NCI-H1417 (cell line): ENCODE measurements at places on chromosomes 16 and 17.

- no peak for DNase-seq
Observed at GRCh38 chr17:43547659-43548256, 1.6 kb upstream of the ETV4 start.

DNA sequence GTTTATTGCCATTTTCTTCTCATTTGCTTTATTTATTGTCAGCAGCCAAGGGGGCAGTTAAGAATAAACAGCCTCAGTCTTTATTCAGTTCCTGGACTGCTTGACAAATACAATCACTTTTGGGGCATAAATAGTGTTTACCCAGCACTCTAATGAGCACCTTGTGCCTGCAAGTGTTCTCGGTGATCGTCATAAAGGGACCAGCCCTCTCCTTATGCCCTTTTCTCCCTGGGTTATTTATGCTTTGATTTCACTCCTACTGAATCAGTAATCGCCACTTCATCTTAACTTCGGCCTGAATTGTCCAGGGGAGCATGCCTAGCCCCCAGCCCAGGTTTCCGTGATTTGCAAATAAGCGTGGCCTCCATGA, 55.7 kb upstream of the CACNG5 start:
- DNase-seq: peak; percentile 85

- peak; percentile 5 for DNase-seq
Observed at GRCh38 chr16:79698341-79698753, 97.8 kb upstream of the MAF start.

DNA sequence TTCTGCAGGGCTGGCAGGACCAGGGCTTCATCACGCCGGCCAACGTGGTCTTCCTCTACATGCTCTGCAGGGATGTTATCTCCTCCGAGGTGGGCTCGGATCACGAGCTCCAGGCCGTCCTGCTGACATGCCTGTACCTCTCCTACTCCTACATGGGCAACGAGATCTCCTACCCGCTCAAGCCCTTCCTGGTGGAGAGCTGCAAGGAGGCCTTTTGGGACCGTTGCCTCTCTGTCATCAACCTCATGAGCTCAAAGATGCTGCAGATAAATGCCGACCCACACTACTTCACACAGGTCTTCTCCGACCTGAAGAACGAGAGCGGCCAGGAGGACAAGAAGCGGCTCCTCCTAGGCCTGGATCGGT, 1.4 kb downstream of the CDK5R1 start:
- DNase-seq: peak; percentile 39

DNA sequence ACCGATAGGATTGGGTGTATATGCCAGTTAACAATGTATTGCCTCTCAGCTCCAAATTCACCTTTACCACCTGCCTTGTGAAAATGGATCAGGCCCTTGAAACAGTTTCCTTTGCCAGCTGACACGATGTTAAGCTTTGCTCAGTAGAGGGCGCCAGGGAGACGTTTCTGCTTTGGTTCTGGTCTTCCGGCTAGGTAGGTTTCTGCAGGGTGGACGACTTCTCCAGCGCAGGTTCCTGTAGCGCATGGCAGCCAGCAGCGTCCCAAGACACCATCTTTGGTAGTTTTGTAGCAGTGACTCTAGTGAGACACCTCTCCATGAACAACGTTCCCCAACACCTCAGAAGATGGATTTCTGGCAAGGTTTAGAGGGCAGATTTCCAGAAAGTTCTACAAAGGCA, 24.0 kb downstream of the SYCE1L start:
- peak; percentile 6 for DNase-seq

DNA sequence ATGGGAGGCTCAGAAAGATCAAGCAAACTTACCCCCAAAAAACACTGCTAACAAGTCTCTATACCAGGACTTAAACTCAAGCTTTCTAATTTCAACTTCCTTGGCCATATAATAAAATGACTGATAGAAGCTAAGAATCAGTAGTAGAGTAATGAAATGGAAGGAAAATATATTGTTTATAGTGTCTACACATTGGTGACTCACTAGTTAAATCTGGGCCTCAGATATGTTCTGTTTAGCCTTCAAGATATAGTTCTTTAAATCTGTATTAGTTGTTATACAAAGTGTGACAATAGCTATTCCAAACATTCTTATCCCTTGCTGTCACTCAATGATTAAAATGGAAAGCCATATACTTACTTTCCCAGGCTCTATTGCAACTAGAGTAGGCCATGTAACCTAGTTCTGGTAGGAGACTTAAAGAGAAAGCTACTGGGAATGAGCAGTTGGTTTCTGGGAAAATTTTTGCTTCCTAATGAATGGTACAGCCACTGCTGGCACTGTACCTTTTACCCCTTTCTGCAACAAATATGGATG, 18.3 kb downstream of the SSH2 start:
- DNase-seq: no peak
